ENCODE measurements at places on chromosomes 2 and 18. TPM values are rescaled to one million over a fixed set of nuclear protein-coding genes. Genes with fewer than 3 reads are reported as not detected.

Gene ATOH8
- 0.62 TPM for total RNA-seq

Gene LYPD1
- 4.2 TPM for total RNA-seq

Gene SERPINB4
- total RNA-seq, result 1.1 TPM

DNA sequence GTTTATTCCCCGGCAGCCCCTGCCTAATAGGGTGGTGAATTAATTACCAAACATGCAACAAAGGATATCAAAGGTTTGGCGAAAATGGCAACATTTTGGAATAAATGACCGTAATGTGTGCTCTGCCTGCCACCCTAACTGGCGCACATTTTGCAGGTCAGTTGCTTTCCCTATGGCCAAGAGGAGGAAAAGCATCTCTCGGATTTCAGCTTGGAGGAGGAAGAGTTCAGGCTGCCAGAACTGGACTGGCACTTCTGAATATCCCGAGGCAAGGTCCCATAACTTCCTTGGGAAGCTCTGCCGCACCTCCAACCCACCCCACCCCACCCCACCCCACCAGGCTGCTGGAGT, 37.1 kb downstream of the SLC25A52 start:
- H3K36me3 ChIP-seq, result no peaks in the 10 kb centered on the region
- DNase-seq, result no peak
- no peak overlapping the region for H3K4me3 ChIP-seq
- H3K4me1 ChIP-seq, result peaks cover 2% of the 10 kb centered on the region
- H3K27me3 ChIP-seq, result no peaks in the 10 kb centered on the region

- peaks cover 8% of the 10 kb centered on the region for H3K4me1 ChIP-seq
- no peak overlapping the region for H3K4me3 ChIP-seq
- H3K27me3 ChIP-seq, result no peaks in the 10 kb centered on the region
Measured at GRCh38 chr2:33020883-33021282, 74.1 kb downstream of the LTBP1 start.

- H3K4me1 ChIP-seq, result no peaks in the 10 kb centered on the region
- DNase-seq, result no peak
- peaks cover 5% of the 10 kb centered on the region for H3K36me3 ChIP-seq
- no peak overlapping the region for H3K27ac ChIP-seq
Measured at GRCh38 chr18:6939972-6940371, 177.6 kb downstream of the LAMA1 start.

Data from GM23338 (cell line).